Activated CD4-positive, alpha-beta T cell treated with anti-CD3 and anti-CD28 coated beads for 4 hours (primary cell): ENCODE measurements at places on chromosomes 2 and 18.

GRCh38 chr2:172108587-172108930 lies 5.9 kb upstream of the DLX2 start:
- DNase-seq, result no peak

DNA sequence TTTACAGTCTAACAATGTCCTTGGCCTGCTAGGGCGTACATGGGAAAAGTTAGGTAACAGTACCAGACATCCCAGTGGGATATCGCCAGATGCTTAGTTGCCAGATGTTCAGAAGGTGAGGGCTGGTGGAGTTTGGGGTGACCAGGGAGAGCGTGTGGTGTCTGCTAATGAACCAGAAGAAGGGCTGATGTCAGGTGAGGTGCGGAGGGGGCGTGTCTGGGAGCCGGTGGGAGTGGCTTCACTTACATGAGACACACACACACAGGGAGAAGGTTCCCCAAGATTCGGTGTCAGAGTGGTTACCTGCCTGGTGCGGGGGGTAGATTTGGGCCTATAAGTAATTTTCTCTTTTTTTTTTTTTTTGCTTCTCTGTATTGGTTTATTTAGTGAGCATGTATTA lies 12.2 kb downstream of the RAB31 start:
- no peak for DNase-seq

- no peak for DNase-seq
Measured at GRCh38 chr18:30499721-30500120, 542.8 kb downstream of the DSC3 start.

DNA sequence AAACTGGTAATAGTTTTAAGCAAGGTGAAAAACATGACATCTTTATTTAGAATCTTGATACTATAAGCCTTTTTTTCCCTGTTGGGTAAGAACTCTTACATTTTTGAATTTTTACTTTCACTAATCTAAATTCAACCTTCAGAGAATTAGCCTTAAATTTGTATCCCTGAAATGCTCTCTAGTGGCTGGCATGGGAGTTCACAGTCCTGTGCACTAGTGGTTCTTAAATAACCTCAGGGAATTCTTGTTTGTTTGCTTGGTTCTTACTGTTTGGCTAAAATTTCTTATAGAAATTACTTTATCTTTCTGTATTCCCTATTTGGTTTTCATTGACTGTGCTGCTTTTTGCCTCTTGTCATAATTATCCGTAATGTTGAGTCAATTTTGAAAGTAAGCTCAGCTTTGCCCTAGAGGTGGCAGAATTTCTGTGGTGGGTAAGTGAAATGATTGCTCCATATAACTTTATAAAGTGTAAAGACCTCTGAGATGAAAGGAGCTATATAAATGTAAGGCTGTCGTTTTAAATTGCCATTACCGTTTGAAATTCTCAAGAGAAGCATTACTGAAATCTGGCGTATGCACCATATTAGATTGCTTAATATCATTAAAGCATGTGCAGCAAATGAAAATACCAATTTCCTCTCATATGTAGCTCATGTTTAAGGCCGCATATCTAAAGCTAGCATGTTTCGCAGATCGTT lies 391.3 kb upstream of the FIGN start:
- no peak for DNase-seq

GRCh38 chr18:50454387-50454988 lies 79.6 kb downstream of the SKA1 start:
- no peak for DNase-seq

DNA sequence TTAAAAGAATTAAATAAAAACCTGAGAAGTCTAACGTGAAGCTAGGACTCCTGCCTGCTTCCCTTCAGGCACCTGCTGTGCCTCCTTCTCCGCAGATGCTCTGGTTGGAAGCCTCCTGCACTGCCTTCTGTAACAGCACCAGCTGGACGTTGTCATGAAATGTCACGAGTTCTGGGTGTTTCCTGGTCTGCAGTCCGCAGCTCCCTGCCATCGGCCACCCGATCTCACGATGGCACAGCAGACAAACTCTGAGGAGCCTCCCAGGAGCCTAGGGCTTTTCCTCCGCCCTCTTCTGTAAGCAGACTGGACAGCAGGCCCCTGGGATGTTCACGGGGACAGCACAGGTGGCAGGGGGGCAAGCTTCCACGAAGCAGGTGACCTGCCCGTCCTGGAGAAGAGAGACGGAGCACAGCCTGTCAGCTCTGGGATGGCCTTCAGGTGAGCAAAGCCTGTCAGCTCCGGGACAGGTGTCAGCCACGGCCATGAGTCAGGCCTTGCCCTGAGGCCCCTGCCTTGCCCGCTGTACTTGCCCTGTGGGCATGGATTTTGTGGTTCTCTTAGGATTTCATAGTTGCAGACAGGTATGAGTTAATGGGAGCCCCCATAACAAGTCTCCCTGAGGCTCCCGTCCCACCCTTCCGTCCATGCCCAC lies 110.3 kb downstream of the PXDN start:
- no peak for DNase-seq

GRCh38 chr2:150640039-150640438 lies 152.6 kb upstream of the RND3 start:
- DNase-seq, result no peak

DNA sequence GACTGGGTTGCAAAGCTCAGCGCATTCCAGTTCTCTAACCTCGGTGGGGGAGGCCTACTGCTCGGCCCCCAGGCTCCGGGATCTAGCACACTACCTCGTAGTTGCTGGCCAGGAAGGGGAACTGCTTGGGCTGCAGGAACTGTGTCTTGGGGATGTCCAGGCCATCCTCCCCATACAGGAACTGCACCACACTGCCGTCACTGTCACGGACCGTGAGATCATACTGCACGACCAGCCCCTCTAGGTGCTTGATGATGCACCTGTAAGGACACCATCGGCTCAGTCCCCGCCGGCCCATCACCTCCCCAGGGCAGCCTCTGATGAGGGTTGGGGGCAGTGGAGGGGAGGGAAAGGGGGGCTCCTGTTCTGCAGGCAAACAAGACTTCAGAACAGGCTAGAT lies 61.6 kb downstream of the POLR1A start:
- DNase-seq, result no peak

- no peak for DNase-seq
Measured at GRCh38 chr18:8507915-8508705, 101.1 kb upstream of the RAB12 start.

DNA sequence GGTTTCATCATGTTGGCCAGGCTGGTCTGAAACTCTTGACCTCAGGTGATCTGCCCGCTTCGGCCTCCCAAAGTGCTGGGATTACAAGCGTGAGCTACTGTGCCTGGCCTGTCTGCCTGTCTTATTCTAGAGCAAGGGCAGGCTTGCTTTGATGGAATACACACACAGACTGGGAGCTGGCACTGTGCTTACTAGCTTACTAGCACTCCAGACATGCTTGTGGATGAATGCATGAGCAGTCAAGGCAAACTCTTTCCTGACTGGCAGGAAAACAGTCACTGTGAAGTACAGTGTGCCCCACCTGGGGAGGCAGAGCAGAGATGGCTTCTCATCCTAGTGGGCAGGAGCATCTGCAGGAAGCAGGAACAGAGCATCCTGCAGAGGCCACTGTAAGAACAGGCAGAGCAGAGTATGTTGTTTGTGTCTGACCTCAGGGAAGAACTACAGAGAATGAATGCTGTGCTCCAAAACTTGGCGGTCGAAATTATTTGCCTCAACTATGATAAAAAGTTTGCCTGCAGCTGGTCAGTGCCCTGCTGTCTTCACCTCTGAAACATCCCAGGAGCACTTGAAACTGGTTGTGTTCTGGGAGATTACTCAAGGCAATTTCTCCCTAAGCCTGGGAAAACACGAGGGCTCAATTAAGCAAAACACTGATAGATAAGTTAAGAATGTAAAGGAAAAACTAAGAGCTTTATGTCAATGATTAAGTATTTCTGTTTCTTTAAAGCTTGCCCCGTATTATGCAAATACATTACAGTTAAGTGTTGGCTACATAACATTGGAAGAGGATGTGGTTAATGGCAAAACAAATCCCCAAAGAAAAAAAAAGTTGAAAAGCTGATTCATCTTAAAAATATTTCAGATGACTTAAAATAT lies 102.4 kb downstream of the VAPA start:
- DNase-seq, result no peak

GRCh38 chr18:72674710-72675109 lies 130.6 kb upstream of the CBLN2 start:
- DNase-seq, result no peak

DNA sequence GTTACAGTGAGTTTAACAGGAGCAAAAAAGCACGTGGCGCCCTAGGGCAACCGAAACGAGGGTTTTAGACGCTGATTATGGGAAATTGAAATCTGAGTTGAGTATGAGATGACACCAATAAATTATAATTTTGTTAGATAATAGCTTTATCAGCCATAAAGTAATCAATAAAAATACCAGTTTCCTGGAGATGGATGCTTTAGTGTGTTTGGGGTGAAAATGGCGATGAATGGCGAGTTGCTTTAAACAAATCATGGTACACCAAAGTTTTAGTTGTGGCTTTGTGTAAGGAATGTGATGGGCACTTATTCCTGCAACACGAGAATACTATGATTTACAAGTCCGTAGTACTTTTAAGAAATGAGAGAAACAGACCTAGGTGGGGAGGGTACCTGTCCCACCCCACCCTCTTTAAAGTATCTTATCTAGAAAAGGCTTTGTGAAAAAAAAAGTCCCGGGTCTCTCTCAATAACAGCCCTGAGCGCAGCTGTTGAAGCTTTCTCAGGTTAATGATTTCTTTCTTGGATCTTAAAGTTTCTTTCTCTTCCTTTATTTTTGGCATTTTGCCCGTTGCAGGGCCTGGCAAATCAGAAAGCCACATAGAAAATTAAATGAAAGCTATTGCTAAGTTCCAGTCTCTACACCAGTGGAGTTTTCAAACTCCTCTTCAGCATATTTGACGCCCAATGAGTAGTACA lies 1.5 kb upstream of the RRM2 start:
- DNase-seq, result no peak

- no peak for DNase-seq
Measured at GRCh38 chr18:30094556-30094955, 948.0 kb downstream of the DSC3 start.
